ENCODE measurements at places on chromosomes 7 and 10.

GRCh38 chr7:112748381-112748780 lies 41.8 kb downstream of the TMEM168 start:
- no peak for DNase-seq

DNA sequence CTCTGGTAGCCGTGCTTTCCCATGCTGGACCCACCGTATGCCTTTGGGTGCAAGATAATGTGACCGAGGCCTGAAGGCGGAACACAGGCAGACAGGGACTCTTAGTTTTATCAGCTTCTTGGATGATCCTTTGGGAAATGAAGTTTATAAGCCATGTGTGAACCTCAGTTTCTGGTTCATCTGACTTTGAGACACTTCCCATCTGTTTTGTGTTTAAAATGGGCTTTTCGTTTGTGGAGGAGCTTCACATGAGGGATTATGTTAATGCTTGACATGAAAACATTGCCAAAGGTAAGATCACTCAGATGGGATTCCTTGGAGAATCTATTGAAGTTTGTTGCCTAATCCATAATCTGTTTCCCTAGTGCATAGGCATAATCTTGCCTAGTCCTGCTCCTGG lies 249.8 kb upstream of the LYZL1 start:
- DNase-seq = no peak

GRCh38 chr10:104492329-104492940 lies 138.8 kb downstream of the CFAP58 start:
- DNase-seq = peak; percentile 3

GRCh38 chr7:75559355-75559975 lies 67.3 kb downstream of the SPDYE5 start:
- DNase-seq = peak; percentile 12

- DNase-seq = no peak
These were observed 1.2 kb upstream of the TMEM243 start for GRCh38 chr7:87220734-87221215.

GRCh38 chr7:118054529-118054928 lies 129.4 kb upstream of the LSM8 start:
- DNase-seq = no peak

DNA sequence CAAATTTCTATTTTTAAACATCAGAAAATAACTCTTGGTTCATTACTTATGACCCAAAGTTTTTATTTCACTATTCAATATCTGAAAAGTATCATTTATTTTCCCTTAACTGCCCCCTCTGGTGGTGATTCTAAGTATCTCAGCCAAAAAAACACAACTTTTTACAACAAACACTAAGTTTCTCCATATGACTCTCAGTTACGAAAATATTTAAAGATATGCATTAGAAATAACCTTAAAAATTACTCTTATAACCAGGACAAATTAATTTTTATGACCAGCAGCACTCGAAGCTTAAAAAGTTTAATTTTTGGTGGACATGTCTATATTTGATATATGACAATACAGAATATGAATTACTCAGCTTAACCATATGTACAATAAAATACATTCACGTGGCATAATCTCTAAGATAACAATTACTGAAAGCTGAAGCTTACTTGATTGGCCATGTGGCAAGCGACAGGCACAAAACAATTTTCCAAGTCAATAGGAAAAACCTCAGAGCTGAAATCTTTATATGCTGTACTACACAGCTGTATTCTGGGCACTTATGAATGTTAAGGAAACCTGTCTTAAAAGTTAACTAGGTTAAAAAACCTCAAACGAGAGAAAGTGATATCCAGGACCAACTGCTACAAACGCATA lies 2.3 kb downstream of the HNRNPA2B1 start:
- DNase-seq = no peak

- DNase-seq = no peak
These were observed 44.9 kb downstream of the JCAD start for GRCh38 chr10:30014511-30014910.

DNA sequence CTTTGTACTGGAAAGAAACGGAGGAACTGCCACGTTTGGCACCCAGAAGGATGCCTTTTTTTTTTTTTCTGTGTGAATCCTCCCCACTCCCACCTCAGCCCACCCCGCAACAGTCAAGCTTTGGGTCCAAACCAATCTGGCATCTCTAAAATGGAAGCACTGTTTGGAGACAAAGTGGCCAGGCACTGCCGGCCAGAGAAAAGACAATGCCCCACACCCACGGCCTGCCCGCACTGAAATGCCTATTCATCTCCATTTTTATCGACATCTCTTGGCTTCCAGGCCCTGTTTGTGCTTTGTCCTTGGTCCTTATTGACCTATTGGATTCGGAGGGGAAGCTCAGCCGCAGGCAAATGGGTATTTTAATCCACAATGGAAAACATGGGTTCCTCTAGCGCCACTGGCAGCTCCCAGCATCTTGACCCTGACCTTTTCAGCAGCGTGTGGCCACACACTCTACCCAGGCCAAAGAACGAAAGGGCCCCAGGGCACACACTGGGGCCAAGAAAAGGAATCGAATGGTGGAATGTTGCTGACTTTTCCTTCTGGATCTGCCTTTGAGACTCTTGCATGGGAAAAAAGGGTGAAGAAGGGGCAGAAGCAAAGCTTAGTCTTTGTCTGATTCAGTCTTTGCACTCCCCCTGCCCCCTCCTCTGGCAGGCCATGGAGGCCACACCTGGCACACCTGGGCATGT lies 162.6 kb upstream of the CDCA7L start:
- no peak for DNase-seq

DNA sequence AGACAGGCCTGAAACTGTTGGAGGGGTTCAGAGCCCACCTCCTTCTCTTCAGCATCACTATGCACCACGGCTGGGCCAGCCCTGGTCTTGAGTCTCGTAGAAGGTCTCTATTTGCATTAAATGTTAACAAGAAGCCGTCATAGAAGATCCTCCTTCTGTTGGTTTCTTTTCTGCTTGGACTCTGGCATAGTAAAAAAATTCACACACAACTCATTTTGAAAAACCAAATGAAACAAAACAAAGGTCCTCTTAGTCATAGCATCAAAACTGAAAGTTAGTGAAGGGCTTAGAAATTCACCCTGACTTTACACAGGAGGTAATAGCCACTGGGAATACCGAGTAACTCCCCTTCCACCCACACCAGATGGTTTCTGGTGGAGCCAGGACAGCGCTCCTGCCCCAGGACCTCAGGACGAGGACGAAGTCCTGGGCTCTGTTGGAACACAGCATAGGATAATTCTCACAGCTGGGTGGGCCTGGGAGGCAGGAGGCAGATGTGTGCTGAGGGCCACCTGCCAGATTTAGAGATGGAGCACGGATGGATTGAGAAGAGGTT lies 248.4 kb upstream of the KLF6 start:
- no peak for DNase-seq

- DNase-seq = no peak
These were observed 31.3 kb downstream of the RAPGEF5 start for GRCh38 chr7:22325671-22326070.

DNA sequence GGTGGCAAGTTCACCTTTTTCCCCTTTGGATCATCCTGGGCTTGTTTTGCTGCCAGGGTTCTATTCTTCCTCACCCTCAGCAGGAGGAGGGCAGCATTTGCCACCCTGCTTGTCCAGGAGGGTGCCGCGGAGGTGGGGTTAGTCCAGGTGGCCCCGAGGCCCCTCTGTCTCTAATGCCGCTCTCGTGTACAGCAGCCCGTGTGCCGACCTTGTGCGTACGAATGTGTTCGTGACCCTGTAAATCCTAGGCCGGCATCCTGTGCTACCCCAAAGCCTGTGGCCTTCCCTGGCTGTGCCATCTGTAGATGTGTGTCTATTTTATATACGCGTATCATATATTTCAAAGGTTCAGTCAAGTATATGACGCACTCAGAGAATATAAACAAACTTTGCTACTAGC lies 10.6 kb downstream of the IQCE start:
- DNase-seq = no peak

GRCh38 chr10:97456034-97456685 lies 10.2 kb downstream of the ZDHHC16 start:
- DNase-seq = no peak

DNA sequence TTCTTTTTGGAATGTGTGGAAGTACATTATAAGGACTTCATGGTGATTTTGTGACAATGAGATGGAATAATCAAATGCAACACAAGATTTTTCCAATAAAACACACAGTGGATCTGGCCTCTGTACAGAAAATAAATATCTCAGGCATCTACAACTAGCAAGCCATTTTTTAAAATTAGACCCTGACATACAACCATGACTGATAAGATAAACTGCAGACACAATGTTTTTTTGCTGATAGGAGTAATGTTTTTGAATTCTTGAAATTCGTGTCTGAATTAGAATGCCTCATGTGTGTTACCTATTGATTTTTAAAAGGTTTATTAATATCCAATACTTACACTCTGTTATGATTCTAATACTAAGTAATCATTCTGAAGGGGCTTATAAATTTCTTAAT lies 328.1 kb downstream of the HGF start:
- no peak for DNase-seq

DNA sequence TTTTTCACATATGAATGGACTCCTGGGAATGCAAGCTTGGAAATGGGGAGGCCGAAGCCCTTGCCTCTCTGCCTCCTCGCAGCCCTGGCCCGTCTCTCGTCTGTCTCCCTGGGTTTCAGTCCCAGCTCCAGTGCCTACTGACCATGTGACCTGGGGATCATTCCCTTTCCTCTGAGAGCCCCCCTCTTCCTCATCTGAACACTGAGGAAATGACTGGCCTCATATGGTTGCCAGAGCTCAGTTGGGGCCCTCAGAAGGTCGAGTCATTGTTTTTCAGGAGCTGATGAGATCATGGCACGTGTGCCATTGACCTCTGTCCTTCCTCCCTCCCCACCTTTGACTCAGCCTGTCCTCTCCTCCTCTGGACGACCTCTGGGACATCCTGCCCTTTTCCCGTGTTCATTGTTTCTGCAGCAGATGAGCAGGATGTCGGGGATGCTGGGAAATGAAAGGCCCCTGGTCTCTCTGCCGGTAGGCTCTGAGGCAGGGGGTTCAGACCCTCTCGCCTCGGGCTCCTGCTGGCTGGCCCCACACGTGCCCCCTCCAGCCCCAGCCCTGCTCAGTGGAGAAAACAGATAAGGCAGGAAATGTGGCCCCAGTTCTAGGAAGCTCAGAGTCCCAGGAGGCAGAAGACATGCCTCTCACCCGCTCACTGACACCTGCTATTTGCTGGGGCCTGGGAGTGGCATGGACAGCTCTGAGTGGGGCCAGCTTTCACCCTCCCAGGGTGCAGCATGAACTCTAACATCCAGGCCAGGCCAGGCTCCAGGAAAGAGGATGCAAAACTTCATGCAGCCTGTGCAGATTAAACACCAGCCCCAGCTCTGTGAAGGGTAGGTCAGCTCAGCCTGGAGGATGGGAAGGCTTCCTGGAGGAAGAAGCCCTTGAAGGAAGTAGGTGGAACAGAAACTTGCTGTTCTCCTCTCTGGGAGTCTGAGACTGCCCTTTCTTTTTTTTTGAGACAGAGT lies 8.3 kb upstream of the PPP1R35 start:
- no peak for DNase-seq

GRCh38 chr7:47000561-47000960 lies 581.4 kb downstream of the TNS3 start:
- DNase-seq = no peak

- DNase-seq = no peak
These were observed 161.7 kb upstream of the TPK1 start for GRCh38 chr7:144997512-144997911.

GRCh38 chr7:116148626-116149025 lies 61.7 kb upstream of the TES start:
- no peak for DNase-seq

DNA sequence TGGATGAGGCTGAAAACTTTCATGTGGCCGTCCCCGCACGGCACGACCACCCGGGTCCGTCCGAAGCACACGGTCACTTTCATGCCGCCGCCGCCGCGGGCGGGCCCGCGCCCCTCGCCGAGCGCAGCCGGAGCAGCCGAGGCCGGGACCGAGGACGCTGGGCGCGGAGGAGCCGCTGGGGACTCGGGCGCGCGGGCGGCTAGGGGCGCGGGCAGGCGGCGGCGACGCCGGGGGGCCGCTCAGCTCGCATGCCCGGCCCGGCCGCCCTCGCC lies 247 bp downstream of the PARD3 start:
- DNase-seq = no peak

- no peak for DNase-seq
These were observed 66.1 kb downstream of the MTPN start for GRCh38 chr7:135911099-135911498.

GRCh38 chr10:24901686-24902399 lies 50.6 kb downstream of the PRTFDC1 start:
- no peak for DNase-seq

GRCh38 chr7:29102558-29103151 lies 43.7 kb downstream of the CPVL start:
- no peak for DNase-seq

- DNase-seq = no peak
These were observed 991 bp upstream of the FAM204A start for GRCh38 chr10:118343115-118343514.

- no peak for DNase-seq
These were observed 62.9 kb upstream of the ZMIZ2 start for GRCh38 chr7:44685723-44686122.

DNA sequence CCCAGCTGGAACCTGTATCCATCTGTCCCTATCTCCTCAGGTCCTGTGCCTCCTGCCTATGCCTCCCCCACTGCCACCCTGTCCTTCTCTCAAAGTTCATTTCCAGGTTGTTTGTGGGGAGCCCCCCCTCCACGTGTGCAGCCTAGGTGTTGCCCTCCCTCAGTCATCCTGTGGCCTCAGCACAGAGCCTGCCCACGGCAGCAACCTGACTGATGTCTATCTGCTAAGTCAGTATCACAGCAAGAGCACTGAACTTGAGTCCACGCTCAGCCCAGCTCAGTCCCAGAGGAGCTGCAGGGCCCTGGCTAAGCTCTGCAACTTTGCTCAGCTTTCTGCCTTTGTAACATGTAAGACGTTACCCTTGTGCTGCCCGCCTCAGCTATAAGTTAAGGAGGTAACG lies 28.7 kb downstream of the FAM53B start:
- DNase-seq = no peak

DNA sequence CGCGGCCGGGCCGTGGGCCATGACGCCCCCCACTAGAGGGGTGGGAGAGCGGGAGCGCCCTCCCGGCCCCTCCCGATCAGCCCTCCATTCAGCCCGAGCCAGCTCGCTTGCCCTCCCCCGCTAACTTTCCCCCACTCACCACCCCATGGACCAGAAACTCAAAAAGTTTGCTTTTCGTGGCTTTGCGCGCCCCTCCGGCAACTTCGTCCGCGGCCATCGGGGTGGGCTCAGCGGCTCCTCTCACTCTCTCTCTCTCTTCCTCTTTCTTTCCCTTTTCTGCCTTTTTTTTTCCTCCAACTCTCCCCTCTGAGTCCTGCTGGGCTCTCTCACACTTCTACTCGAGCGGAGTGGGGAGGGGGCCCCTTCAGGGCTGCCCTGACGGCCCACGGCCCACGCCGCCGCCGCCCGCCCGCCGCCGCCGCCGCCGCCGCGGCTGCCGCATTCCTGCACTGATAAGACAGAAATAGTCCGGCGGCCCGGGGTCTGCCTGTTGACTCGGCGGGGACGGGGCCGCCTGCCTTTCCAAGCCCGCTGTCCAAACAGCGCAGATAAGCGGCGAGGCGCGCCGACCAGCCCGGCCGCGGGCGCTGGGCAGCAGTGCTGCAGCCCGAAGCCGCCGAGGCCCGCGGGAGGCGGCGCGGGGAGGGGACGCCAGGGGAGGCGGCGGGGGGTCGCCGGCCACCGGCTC lies at the start of gene SMARCD3:
SMARCD3 (minus strand) TSS at position 349 of the 688 bp plus-strand sequence; CDS start at position 217, 132 bp downstream.
- DNase-seq = peak; percentile 66
